A549 treated with dexamethasone at 1 μM for 4 hours (cell line): ENCODE measurements at places on chromosomes 12 and 14. TPM values are rescaled to one million over a fixed set of nuclear protein-coding genes. Genes with fewer than 3 reads are reported as not detected.

SIX4 gene
- total RNA-seq = 1.7 to 3.1 TPM (median 2.8 TPM) in 5 replicates

RERGL gene
- not detected in 5 replicates for total RNA-seq

WSCD2 gene
- total RNA-seq = 0.02 TPM in 1 of 5 replicates, not detected in the others

IL31 gene
- total RNA-seq = not detected in 5 replicates

ANO4 gene
- 0.05 to 0.08 TPM (median 0.07 TPM) in 4 of 5 replicates, not detected in the other for total RNA-seq

RNF212B gene
- total RNA-seq = not detected in 5 replicates

CPM gene
- total RNA-seq = 5.3 to 8.4 TPM (median 6.8 TPM) in 5 replicates

SIVA1 gene
- 126 to 174 TPM (median 153 TPM) in 5 replicates for total RNA-seq

TBX3 gene
- 36.1 to 61.5 TPM (median 55.5 TPM) in 5 replicates for total RNA-seq

SELPLG gene
- 0.82 to 1.2 TPM (median 0.99 TPM) in 5 replicates for total RNA-seq

IL25 gene
- total RNA-seq = not detected in 5 replicates

METTL1 gene
- 45.8 to 54.8 TPM (median 50.4 TPM) in 5 replicates for total RNA-seq

CLEC1B gene
- not detected in 5 replicates for total RNA-seq

HOXC9 gene
- total RNA-seq = 12.7 to 14.9 TPM (median 14.5 TPM) in 5 replicates

FOXG1 gene
- total RNA-seq = 0.15 to 0.25 TPM (median 0.23 TPM) in 5 replicates

SMIM41 gene
- total RNA-seq = not detected in 5 replicates

SCYL2 gene
- total RNA-seq = 15.8 to 26.2 TPM (median 22.6 TPM) in 5 replicates

ITGB7 gene
- total RNA-seq = 0.14 to 0.36 TPM (median 0.28 TPM) in 5 replicates

ZNF891 gene
- total RNA-seq = 0.30 to 0.41 TPM (median 0.34 TPM) in 5 replicates

NFE2 gene
- 0.07 TPM in 1 of 5 replicates, not detected in the others for total RNA-seq

MYF6 gene
- not detected in 5 replicates for total RNA-seq

LGR5 gene
- 0.02 TPM in 1 of 5 replicates, not detected in the others for total RNA-seq

WSB2 gene
- total RNA-seq = 55.6 to 74.5 TPM (median 68.5 TPM) in 5 replicates

CACNA2D4 gene
- 0.10 TPM in 1 of 5 replicates, not detected in the others for total RNA-seq

TSPAN8 gene
- 0.11 to 0.22 TPM (median 0.16 TPM) in 3 of 5 replicates, not detected in the others for total RNA-seq

C1QL4 gene
- total RNA-seq = 5.1 to 7.5 TPM (median 6.3 TPM) in 5 replicates

SDSL gene
- total RNA-seq = 22.3 to 26.3 TPM (median 24.0 TPM) in 5 replicates

TRIP11 gene
- 5.3 to 12.4 TPM (median 10.4 TPM) in 5 replicates for total RNA-seq

TPH2 gene
- total RNA-seq = 0.06 TPM in 1 of 5 replicates, not detected in the others

SPRYD4 gene
- 1.5 to 2.0 TPM (median 1.8 TPM) in 5 replicates for total RNA-seq

TMEM253 gene
- 0.90 to 1.1 TPM (median 0.96 TPM) in 5 replicates for total RNA-seq

FKBP4 gene
- total RNA-seq = 86.0 to 104 TPM (median 100 TPM) in 5 replicates

PARP11 gene
- total RNA-seq = 1.4 to 2.5 TPM (median 2.1 TPM) in 5 replicates

AKAP3 gene
- total RNA-seq = 0.02 to 0.30 TPM (median 0.11 TPM) in 5 replicates

IRAK3 gene
- 1.3 to 1.9 TPM (median 1.5 TPM) in 5 replicates for total RNA-seq

GSC gene
- 0.22 to 0.39 TPM (median 0.31 TPM) in 5 replicates for total RNA-seq

BEGAIN gene
- total RNA-seq = 4.4 to 8.2 TPM (median 6.1 TPM) in 5 replicates

ISM2 gene
- total RNA-seq = 0.34 to 0.43 TPM (median 0.39 TPM) in 5 replicates

KCNC2 gene
- not detected in 5 replicates for total RNA-seq

DACT1 gene
- total RNA-seq = 0.47 to 0.76 TPM (median 0.59 TPM) in 5 replicates

TAS2R20 gene
- 0.06 to 0.12 TPM (median 0.11 TPM) in 3 of 5 replicates, not detected in the others for total RNA-seq

CLEC6A gene
- total RNA-seq = not detected in 5 replicates

DNAI7 gene
- total RNA-seq = 0.06 to 0.16 TPM (median 0.14 TPM) in 5 replicates

CPNE6 gene
- 0.06 to 0.34 TPM (median 0.13 TPM) in 5 replicates for total RNA-seq

PPFIA2 gene
- not detected in 5 replicates for total RNA-seq

LRRC10 gene
- total RNA-seq = not detected in 5 replicates

DEGS2 gene
- 1.5 to 3.3 TPM (median 2.8 TPM) in 5 replicates for total RNA-seq

ZNF10 gene
- 1.0 to 1.7 TPM (median 1.6 TPM) in 5 replicates for total RNA-seq

FIGNL2 gene
- 0.15 to 0.31 TPM (median 0.21 TPM) in 5 replicates for total RNA-seq

AQP5 gene
- not detected in 5 replicates for total RNA-seq

RNASE3 gene
- total RNA-seq = not detected in 5 replicates
